ENCODE measurements at places on chromosomes 11 and 22.

DNA sequence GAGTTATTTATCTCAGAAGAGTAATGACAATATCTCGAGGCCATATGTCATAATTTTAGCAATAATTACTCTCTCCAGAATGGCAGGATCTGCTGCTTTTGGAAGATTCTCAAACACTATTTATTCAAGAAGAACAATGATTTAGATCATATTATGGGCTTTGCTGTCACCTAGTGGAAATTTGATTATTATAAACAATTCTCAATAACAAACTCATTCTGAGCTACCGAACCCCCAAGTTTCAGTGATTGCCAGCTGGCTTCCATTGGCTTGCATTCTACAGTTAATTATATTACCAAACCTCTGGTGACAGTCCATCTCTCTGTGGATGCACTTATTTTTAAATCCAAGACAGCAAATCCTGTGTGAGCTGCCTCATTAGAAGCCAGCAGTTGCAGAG, 27.9 kb upstream of the SLC36A4 start:
- no peak for DNase-seq

DNA sequence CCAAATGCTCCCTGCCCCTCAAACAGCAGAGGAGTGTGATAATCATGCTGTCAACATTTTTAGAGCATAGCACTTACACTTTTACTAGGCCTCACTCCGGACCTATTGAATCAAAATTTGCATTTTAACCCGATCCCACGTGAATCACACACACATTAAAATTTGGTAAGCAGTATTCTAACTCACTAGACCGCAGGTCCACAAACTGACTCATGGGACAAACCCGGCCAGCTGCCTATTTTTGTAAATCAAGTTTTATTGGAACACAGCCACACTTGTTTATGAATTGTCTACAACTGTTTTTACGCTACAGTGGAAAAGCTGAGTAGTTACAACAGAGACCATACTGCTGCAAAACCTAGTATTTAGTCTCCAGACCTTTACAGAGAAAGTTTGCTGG, 43.3 kb downstream of the SNX19 start:
- DNase-seq: no peak

- no peak for DNase-seq
Measured at GRCh38 chr22:19626666-19627065, 87.6 kb upstream of the SEPTIN5 start.

DNA sequence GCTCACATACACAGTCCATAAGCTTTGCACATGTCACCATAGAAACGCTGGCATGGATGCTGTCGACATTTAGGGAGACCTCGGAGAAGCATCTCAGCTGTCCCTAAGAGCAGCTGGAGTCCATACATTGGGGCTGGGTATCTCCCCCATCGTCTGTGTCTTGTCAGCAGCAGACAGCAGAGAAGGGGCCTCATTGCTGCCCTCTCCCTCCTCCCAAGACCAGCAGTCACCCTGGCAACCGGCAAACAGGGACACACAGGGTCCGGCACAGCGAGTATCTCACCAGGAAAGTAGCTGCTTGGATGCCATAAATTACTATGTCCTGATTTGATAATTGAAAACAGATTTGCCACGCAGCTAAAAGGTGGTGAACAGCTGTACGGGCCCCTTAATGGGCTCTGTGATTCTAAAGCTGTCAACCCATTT, 84.4 kb downstream of the CD44 start:
- no peak for DNase-seq

DNA sequence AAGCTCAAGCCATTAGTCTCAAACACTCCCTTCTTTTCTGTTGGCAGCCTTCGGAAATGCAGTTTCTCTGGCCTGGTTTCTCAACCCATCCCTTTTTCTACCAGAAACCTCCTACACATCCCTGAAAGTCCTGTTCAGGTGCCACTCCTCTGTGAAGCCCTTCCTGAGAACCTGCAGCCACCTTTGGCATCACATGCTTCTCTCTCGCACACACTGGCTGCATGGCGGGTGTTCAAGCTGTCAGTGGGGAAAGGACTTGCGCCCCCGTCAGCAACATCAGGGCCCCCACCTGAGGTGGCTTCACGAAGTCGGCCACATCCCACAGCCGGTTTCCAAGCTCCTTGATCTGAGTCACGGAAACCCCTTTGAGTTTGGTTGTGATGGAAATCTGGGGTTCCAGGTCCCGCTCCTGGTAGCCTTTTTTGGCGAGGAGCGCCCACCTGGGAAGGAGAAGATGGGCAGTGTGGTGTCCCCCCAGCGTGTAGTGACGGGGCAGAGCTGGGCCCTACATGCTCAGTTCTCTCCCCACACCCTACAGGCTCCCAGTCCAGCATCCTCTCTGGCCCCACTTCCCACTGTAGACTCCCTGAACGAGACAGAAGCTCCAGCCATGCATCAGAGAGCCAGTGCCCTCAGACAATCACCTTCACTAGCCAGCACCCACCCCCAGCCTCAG, 1.7 kb upstream of the LRRC74B start:
- DNase-seq: no peak

- no peak for DNase-seq
Measured at GRCh38 chr22:46356496-46357480, 21.3 kb downstream of the TRMU start.

DNA sequence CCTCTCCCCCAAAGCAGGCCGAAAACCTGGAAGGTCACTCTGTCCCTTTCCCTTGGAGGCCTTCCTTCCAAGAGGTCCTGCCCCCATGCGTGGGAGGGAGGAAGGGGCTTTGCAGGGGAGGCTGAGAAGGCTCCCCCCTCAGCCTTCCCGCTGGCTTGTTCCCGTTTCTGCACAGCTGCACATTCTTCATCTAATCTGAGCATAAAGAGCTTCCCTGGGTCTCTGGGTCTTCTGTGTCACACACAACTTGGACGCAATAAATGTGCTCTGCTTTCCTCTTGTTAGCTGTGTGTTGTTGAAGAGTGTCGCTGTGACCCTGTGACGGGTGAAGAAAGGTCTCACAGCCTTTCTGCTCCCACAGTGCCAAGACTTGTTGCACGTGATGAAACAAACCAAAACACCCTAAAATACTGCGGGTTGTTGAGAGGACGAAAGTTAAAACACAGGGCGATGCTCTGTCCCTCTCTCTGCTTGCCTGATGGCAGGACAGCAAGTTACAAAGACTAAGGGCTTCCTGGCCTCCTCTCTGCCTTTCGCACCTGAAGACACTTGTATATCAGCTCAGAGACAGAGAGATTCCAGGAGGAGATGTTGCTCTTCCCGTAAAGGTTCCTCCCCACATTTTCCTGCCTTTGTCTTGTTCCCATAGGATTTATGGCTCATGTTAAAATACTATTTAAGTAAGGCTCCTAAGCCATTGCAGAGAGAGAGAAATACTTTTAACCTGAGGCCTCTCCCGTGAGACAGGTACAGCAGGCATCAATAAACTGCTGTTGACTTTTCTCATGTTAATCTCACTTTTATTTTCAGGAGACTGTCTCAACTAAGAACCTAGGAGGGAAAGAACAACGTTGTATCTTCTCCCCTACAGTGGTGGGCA, 15.4 kb upstream of the IFITM3 start:
- no peak for DNase-seq

GRCh38 chr11:123378096-123378495, 52.0 kb upstream of the GRAMD1B start:
- no peak for DNase-seq

DNA sequence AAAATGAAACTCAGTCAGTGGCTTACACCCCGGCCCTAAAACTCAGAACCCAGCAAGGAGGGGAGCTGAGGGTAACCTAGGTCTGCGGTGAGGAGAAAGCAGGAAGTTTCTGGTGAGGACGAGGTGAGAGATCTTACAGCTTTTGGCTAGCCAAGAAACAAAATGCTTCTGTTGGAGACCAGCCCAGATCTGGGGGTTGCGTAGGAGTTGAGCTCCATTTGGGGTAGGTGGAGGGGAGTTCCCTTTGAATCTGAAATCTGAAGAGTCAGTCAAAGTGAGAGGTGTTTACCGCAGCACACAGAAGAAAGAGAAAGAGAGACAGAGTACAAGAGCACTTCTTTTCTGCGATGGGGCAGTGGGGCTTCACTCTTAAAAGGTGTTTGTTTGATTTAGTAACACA, 29.6 kb downstream of the EHF start:
- peak; percentile 10 for DNase-seq

- DNase-seq: no peak
Measured at GRCh38 chr11:119332111-119332765, 2.1 kb upstream of the RNF26 start.

DNA sequence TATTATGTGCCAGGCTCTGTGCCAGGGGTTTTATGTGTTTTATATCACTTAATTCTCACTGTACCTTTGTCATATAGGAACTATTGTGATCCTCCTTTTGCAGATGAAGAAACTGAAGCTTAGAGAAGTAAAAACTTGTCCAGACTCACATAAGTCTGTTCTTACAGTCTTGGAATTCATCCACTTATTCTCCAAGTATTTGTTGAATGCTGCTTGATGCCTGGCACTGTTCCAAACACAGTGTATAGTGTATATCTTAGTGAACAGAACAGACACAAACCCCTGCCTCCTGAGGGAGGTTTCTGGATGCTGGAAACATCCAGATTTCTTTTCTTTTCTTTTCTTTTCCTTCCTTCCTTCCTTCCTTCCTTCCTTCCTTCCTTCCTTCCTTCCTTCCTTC, 29.0 kb upstream of the FGF3 start:
- no peak for DNase-seq

DNA sequence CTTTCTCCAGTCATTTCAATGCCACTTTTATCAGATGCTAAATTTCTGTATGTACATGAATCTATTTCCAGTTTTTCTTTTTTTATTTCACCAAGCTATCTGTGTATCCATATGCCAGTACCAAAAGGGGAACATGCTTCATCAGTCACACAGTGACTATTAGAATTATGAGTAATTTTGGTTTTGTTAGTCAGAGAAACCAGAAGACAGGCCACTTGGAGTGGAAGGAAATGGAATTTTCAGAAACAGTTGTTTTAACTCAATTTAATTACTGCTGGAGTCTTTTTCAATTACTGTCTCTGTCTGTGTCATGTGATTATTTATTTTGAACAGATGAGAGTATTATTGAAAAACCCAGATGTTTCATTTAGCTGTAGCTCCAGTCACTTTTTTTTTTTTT, 84.6 kb upstream of the ANO3 start:
- no peak for DNase-seq

GRCh38 chr11:130359419-130359818, 44.7 kb upstream of the ZBTB44 start:
- no peak for DNase-seq

GRCh38 chr22:47041271-47042115, 279.0 kb downstream of the TBC1D22A start:
- no peak for DNase-seq
